ENCODE measurements at places on chromosomes 1 and 21.

DNA sequence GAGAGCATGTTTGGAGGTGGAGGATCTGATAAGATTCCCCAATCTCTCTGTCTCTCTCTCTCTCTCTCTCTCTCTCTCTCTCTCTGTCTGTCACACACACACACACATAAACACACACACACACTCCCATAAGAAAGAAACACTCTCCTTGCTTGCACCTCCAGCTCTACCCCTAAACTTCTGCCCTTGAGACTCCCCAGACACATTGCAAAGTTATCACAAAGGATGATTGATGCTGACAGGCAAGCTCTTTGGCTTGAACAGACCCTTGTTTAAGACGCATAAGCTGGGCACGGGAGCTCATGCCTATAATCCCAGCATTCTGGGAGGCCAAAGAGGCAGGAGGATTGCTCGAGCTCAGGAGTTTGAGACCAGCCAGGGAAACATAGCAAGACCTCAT lies 78.2 kb downstream of the NAV1 start:
- DNase-seq = no peak

DNA sequence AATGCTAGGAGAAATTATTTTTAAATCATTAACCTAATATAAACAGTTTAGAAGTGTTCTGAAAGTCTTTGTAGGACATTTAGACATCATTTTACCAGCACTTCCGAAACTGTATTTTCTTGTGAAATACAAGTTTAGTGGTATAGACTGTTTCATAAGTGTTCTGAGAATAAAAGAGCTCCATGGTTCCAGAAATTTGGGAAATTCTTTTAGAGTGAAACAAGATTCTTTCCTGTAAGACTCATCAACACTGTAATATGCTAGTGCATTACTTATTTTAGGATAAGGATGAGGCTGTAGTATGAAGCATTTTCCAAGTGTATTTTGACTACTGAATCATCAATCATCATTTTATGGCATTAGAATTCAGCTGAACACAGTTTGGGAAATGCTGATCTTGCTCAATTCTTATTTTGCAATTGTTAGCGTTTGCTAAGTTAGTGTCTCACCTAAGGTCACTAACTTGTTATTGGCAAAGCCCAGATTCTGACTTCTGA lies 73.4 kb downstream of the CEP350 start:
- no peak for DNase-seq

- DNase-seq = no peak
Measured at GRCh38 chr1:67004176-67004575, 49.8 kb downstream of the SLC35D1 start.

DNA sequence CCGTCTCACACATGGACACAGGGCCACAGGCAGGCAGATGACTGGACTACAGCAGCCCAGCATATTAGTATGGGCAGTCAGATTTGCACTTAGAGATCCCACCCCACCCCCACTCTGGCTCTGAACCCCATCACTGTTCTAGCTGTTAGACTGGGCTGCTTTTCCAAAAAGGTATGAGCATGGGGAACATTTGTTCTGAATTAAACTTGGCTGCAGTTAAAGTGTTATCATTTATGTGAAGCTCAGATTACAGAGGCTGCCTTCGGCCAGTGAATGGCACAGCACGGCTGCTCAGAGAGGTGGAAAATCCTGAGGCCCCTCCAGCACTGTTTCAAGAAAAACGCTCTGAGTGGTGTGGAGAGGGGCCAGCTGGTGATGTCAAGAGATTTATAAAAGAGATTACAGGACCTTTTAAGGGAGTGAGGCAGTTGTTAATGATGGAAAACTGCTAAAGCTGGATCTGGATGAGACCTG lies 6.9 kb upstream of the NOS1AP start:
- DNase-seq = no peak

GRCh38 chr21:38773099-38774061 lies 32.3 kb upstream of the ETS2 start:
- DNase-seq = no peak

DNA sequence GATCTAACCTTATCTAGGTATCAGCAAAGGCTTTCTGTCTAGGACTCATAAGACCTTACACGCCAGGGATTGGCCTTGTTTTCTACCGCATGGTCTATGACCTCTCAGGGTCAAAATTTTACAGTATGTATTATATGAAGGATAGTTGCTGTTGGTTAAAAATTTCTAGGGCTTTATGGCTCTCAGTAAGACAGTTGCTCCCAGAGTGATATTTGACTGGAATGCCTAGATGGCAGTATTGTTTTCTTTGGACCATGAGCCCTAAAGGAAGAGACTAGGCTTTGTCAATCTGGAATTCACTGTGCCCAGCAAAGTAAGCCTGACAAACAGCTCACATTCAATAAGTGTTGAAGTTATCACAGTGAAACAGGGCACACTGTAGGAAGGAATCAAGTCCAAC lies 37.6 kb downstream of the C1orf87 start:
- no peak for DNase-seq

GRCh38 chr1:54805981-54806381 lies 4.9 kb upstream of the TTC22 start:
- DNase-seq = no peak

DNA sequence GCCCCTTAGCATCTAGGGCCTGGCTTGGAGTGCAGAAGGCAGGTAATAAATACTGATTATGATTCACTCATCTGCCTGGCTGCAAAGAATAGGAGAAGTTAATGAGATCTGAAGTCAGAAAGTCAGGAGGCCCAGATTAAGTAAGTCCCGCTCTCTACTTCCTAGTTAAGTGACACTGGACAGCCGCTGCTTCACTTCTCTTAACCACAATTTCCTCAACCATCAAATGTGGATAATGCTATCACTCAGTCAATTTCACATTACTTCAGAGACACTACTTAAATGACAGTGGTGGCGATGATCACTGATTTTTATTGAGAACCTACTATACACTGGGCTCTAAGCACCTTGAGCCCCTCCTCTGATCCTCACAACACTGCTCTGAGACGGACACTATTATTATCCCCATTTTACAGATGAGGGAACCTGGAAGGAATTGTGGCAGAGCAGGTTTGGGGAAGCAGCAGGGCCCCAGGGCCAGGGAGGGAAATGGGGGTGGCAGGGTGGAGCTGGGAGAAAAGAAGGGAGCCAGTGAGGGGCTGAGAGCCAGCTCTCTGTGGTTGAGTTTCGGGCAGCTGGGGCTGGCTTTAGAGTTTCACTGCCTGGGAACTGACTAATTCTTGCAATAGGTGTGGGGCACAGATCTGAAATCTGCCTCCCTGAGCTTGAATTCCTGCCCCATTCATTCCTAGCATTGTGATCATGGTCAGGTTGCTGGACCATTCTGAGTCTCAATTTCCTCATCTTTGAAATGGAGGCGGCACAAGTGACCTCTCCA lies 2.4 kb upstream of the E2F2 start:
- DNase-seq = no peak

DNA sequence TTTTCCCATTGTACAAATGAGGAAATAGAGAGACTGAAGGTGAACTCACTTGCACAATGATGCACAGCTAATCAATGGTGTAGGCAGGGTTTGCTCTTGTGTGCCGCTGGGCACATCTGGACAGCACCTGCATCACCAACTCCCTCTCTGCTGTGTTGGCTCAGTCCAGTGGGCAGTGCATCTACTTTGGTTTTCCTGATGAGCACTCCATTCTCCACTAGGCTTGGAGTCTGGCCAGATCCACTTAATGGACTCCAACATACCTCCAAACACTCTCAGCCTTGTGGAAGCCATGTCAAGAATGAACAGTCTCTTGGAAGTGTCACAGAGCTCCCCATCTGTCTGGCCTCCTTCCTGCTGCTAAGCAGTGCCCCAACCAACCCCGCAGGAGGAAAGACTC lies 152.2 kb downstream of the HIVEP3 start:
- DNase-seq = no peak

DNA sequence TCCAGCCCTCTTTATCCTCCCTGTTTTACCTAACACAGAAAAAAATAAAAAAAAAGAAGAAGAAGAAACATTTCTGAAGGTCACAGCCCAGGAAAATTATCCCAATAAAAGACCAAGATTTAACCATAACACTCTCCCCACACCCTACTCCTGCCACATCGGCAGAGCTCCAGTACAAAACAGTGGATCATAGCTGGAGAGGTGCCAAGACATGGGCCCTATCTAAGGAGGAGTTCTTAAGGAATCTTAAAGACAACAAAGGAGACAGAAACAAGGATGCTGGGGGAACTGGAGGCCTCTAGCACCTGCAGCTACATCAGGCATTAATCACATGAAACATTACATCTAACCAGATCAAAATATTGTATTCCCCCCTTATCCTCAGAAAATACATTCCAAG lies 432.8 kb downstream of the MATN1 start:
- DNase-seq = no peak

- DNase-seq = no peak
Measured at GRCh38 chr1:32239337-32239736, 7.7 kb upstream of the FAM167B start.

- DNase-seq = no peak
Measured at GRCh38 chr21:37270576-37271365, 3.6 kb upstream of the VPS26C start.

- no peak for DNase-seq
Measured at GRCh38 chr1:32933742-32934322, 30.8 kb downstream of the RNF19B start.

- DNase-seq = no peak
Measured at GRCh38 chr21:14243874-14244273, 27.9 kb downstream of the RBM11 start.

GRCh38 chr1:5979536-5980313 lies 12.5 kb downstream of the NPHP4 start:
- DNase-seq = no peak

DNA sequence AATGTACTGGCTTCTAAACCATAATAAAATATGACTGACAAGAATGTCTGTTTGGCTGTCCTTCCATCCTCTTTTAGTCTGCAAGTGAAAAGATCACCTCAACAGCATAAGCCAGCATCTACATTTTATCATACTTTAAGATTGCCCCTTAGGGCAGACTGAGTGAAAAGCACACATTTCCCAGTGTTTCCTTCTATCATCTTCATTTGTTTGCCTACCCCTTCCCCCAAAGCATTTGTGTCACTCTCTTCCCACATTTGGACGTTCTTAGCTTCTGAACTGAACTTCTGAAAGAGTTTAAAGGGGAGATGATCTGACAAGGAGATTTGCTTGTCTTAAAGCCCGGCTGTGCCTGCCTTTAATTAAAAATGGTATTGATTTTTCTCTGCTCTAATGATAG lies 322.2 kb downstream of the SPATA17 start:
- DNase-seq = no peak

- no peak for DNase-seq
Measured at GRCh38 chr1:81493102-81493869, 307.4 kb upstream of the ADGRL2 start.

GRCh38 chr1:192993426-192994085 lies 65.6 kb downstream of the UCHL5 start:
- no peak for DNase-seq

- DNase-seq = no peak
Measured at GRCh38 chr1:48678710-48679505, 97.8 kb downstream of the BEND5 start.

DNA sequence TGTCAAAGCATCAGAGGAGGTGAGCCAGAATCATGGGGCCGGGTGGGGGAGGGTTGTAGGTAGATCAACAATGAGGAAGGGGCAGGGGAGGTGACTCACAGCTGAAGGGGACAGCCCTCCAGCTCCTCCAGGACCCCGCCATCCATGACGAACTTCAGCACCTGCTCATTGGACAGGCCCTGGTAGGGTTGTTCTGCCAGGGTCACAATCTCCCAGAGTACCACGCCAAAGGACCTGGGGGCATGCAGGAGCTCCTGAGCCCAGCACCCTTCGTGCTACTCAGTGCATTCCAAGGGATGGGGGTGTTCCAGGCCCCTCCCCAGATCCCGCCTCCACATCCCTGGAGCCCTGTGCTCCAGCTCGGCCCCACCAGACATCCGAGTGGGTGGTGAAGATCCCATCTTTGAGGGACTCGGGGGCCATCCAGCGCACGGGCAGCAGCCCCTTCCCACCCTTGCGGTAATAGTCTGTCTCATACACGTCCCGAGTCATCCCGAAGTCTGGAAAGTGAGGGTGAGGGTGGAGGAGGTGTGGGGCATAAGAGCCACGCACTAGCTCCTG lies 17.5 kb downstream of the INSRR start:
- DNase-seq = no peak

- DNase-seq = no peak
Measured at GRCh38 chr1:41571041-41571440, 86.6 kb upstream of the EDN2 start.

DNA sequence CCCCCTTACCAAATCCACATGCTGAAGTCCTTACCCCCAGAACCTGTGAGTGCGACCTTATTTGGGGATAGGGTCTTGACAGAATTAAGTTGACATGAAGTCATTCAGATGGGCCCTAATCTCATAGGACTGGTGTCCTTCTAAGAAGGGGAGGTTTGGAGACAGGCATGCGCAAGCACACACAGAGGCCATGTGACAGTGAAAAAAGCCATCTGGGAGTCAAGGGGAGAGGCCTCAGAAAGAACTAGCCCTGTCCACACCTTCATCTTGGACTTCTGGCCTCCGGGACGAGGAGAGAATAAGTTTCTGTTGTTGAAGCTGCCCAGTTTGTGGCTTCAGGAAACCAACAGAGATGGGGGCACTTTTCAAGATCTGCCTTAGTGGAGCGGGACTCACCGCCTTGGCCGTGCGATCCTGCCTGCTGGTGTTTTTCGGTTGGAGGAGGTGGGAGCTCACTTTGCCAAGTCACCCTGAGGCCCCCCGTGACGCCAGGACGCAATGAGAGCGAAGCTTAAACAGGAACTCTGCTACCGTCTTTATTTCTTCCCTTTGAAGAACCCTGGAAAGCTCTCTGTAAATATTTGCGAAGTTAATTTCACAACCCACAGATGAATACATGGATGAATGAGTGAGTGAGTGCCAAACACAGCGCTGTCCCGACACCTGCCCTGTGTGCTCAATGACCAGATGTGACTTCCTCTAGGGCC lies 42.5 kb upstream of the C1orf174 start:
- DNase-seq = no peak

- DNase-seq = no peak
Measured at GRCh38 chr1:243513726-243514491, 258.1 kb downstream of the SDCCAG8 start.

- DNase-seq = no peak
Measured at GRCh38 chr1:41383094-41383852, 22.0 kb downstream of the FOXO6 start.

DNA sequence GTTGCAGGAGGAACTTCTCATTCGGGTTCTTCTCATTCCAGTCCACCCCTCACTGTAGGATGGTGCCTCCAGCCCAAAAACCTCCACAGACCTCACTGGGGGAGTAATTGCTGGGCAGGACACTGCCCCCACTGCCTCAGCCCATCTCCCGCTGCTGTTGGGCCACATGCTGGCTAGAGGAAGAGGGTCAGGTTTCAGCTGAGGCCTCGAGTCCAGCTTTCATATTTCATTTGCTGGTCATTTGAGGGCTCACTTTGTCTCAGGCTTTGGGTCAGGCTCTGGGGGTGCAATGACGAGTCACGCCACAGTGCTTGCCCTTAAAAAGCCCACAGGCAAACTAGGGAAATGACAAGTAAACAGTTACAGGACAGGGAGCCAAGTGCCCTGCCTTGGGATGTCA lies 9.3 kb downstream of the CDK18 start:
- no peak for DNase-seq

- DNase-seq = no peak
Measured at GRCh38 chr21:18058731-18059398, 185.8 kb upstream of the CHODL start.
